ENCODE measurements at places on chromosomes 5 and 9.

DNA sequence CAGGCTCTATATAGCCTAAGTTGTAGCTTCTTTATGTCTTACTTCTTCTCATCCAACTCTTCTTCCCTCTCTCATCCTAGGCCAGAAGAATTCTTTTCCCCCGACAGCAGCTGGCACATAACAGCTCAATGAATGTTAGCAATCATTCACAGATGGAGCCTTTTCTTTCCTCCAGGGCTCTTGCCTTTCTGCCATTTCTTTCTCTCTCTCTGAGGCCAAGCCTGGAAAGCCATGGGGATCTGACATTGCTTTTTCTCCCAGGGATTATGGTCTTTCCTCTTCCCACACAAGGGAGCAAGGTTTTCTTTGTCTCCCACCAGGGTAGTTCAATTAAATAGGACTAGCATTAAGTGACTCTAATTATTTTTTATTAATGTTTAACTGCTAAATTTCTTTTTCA, 20.5 kb downstream of the SMIM15 start:
- no peak for DNase-seq
- no peaks in the 10 kb centered on the region for H3K36me3 ChIP-seq
- no peaks in the 10 kb centered on the region for H3K27me3 ChIP-seq
- H3K4me3 ChIP-seq = no peak overlapping the region
- H3K27ac ChIP-seq = no peak overlapping the region

- H3K27ac ChIP-seq = no peak overlapping the region
- no peaks in the 10 kb centered on the region for H3K36me3 ChIP-seq
- no peaks in the 10 kb centered on the region for H3K4me1 ChIP-seq
Measured at GRCh38 chr9:85501882-85502281, 239.9 kb downstream of the AGTPBP1 start.

DNA sequence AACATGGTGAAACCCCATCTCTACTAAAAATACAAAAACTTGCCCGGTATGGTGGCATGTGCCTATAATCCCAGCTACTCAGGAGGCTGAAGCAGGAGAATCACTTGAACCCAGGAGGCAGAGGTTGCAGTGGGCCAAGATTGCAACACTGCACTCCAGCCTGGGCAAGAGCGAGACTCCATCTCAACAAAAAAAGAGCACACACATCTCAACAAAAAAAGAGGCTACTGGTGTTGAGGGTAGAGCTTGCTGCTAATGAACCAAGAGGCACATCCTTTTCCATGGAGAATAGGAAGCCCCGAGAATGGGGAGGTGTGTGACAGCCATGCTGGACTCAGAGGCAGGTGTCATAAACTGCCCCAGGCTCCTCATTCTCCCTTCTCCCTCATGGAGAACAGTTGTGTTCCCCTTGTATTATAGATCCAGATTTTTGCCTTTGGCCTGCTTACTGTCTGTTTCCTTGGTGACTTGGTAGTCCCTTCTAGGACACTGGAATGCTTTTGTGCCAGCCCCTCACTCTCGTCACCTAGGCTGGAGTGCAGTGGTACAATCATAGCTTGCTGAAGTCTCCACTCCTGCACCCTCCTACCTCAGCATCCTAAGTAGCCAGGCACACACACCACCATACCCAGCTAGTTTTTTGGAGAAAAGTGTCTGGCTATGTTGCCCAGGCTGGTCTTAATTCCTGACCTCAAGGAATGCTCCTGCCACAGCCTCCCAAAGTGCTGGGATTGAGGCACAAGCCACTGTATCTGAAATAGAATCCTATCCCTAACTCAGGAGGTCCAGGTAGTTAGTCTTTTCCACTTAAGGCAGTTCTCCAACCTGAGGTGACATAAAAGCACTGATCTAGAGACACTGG, 5.1 kb downstream of the RPL12 start:
- H3K36me3 ChIP-seq = peaks cover 88% of the 10 kb centered on the region
- H3K4me3 ChIP-seq = no peak overlapping the region
- no peak for DNase-seq
- no peaks in the 10 kb centered on the region for H3K27me3 ChIP-seq
- no peak overlapping the region for H3K27ac ChIP-seq

- peak overlapping the region; percentile 24 for H3K4me3 ChIP-seq
- no peaks in the 10 kb centered on the region for H3K27me3 ChIP-seq
- peaks cover 3% of the 10 kb centered on the region for H3K4me1 ChIP-seq
- no peak for DNase-seq
- H3K36me3 ChIP-seq = no peaks in the 10 kb centered on the region
- H3K27ac ChIP-seq = peak overlapping the region; percentile 48
Measured at GRCh38 chr5:112554101-112554977, 135.3 kb upstream of the EPB41L4A start.

DNA sequence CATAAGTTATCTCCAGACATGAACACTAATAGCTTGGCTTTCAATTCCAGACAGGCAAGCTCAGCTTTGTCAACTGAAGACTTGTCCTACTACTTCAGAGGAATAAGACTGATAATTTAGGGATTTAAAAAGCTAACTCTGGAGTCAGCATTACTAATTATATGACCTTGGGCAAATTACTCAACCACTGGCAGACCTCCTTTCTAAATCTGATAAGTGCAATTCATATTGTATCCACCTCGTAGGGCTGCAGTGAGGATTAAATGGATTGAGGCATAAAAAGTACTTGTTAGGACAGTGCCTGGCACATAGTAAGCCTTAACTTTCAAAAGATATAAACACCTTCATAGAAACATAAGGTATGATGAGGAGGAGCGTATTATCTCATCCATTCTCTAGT, 104.4 kb downstream of the KLHL3 start:
- H3K36me3 ChIP-seq = no peaks in the 10 kb centered on the region
- H3K4me1 ChIP-seq = peaks cover 4% of the 10 kb centered on the region
- H3K4me3 ChIP-seq = no peak overlapping the region

GRCh38 chr9:21709464-21710058, 92.9 kb upstream of the MTAP start:
- DNase-seq = peak; percentile 74
- no peaks in the 10 kb centered on the region for H3K4me1 ChIP-seq
- H3K27me3 ChIP-seq = no peaks in the 10 kb centered on the region
- no peak overlapping the region for H3K27ac ChIP-seq
- no peak overlapping the region for H3K4me3 ChIP-seq
- no peaks in the 10 kb centered on the region for H3K36me3 ChIP-seq

Measured in ascending aorta (tissue), 2 donors.